Caudate nucleus (tissue), 63 donors: ENCODE measurements at places on chromosomes 2 and 18.
A peak's percentile ranks its signal among the peaks of the same experiment; 100 is the strongest.

GRCh38 chr18:51250458-51251024, 53.1 kb upstream of the MEX3C start:
- DNase-seq = no peak

DNA sequence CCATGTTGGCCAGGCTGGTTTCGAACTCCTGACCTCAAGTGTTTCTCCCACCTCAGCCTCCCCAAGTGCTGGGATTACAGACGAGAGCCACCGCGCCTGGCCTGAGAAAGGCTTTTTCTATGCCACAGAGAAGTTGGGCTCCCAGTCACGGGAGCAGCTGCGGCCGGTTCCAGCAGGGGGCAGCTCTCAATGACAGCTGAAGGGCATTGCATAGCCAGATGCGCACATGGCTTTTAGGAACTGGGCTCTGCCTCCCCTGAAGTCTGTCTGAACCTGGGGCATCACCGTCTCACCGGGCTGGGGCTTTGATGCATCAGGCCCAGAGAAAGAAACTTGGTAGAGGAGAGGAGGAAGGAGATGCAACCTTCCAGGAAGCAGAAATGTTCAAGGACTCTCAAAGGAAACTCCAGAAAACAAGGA, 84.2 kb upstream of the LAPTM4A start:
- DNase-seq = no peak

DNA sequence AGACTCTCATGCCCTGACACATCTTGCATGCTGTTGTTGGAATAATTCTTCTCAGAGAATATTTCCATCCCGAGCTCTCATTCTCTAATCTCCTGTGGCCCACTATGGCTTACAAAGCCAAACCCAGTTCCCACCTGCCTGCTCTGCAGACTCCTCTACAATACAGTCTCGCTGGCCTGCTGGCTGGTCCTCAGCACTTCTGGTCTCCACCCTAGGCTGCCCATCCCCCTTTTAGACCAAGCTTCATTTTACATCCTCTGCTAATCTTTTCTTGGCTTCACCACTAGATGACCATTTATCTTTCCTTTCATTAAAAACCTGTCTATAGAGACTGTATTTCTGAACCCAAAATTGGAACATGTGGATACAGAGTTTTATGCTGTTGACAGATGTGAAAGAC, 42.5 kb upstream of the YPEL5 start:
- no peak for DNase-seq

- no peak for DNase-seq
Observed at GRCh38 chr18:76503649-76504386, 8.8 kb upstream of the ZNF516 start.

DNA sequence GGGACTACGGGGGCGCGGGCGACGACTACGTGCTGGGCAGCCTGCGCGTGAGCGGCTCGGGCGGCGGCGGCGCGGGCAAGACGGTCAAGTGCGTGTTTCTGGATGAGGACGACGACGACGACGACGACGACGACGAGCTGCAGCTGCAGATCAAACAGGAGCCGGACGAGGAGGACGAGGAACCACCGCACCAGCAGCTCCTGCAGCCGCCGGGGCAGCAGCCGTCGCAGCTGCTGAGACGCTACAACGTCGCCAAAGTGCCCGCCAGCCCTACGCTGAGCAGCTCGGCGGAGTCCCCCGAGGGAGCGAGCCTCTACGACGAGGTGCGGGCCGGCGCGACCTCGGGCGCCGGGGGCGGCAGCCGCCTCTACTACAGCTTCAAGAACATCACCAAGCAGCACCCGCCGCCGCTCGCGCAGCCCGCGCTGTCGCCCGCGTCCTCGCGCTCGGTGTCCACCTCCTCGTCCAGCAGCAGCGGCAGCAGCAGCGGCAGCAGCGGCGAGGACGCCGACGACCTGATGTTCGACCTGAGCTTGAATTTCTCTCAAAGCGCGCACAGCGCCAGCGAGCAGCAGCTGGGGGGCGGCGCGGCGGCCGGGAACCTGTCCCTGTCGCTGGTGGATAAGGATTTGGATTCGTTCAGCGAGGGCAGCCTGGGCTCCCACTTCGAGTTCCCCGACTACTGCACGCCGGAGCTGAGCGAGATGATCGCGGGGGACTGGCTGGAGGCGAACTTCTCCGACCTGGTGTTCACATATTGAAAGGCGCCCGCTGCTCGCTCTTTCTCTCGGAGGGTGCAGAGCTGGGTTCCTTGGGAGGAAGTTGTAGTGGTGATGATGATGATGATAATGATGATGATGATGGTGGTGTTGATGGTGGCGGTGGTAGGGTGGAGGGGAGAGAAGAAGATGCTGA, 1.4 kb downstream of the SOX11 start:
- DNase-seq = no peak

GRCh38 chr2:102048465-102048864, 56.7 kb downstream of the IL1R2 start:
- DNase-seq = no peak

DNA sequence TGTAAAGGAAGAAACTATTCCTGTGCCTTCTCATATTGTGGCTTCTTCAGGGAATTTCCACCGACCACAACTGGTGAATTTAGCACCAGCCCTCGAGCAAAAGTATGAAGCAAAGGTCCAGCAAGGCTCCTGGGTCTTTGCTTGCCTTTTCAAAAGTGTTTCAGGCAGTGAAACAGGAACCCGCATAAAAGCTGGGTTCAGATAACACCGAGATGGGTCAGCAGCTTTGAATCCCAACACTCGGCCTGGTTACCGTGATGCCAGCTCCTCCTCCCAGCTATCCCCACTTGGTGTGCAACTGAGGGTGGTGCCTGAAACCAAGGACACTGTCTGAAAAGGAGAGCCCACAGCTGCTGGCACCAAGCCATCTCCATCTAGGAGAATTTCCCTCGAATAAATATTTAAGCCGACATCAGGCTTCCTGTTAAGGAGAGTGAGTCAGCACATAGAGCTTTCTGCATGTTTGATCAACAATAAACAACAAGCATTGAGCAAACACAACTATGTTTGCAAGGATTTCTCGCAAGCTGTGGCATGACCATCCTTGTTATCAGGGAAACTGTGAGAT, 69.5 kb downstream of the ANTXR1 start:
- DNase-seq = no peak

GRCh38 chr2:46562451-46562840, 83.1 kb downstream of the TMEM247 start:
- no peak for DNase-seq

DNA sequence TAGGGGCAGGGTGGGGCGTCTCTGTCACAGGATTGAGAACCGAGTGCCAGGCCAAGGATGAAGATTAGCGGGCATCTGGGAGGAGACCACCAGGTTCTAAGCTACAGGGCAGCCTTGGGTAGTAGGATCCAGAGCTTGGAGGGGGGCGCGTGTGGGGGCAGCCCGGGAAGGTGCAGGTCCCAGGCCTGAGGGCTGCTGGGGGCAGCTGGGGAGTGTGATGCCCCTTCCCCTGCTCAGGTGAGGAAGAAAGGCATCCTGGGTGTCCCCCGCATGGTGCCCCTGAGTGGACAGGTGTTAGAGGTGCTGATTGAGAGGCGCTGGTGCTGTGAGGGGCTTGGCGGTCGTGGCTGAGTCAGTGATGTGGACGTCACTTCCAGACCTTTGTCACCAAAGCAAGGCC, 33.9 kb upstream of the MBP start:
- no peak for DNase-seq

DNA sequence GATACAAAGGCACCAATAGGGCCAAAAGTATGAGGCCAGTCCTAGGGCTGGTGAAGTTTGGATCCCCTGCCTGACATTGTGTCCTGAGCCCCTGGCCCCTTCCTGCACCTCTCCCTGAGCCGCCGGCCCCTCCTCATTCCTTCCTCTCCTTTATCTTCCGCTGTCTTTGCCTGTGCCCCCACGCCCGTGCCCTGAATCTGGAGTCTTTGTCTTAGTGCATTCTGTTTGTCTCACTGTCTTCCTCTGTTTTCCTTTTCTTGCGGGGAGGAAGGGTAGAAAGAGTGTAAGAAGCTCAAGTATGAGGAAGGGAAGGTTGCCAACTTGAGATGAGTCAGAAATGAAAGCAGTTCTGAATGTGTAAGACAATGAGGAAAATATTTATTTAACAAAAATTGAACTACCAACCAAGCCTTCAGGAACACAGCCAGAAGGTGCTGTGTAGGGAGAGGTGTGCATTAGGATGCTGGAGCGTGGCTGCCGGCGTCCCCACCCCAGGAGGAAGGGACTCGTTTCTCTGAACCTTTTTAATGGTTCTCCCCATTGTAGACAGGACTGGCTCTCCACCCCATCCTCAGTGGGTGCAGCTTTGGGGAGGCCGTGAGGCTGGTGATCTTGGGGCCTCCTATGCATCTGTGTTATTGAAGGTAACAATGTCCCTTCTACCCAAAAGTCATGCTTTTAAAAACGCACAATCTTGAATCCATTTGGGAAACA, 133.1 kb downstream of the NEDD4L start:
- no peak for DNase-seq

DNA sequence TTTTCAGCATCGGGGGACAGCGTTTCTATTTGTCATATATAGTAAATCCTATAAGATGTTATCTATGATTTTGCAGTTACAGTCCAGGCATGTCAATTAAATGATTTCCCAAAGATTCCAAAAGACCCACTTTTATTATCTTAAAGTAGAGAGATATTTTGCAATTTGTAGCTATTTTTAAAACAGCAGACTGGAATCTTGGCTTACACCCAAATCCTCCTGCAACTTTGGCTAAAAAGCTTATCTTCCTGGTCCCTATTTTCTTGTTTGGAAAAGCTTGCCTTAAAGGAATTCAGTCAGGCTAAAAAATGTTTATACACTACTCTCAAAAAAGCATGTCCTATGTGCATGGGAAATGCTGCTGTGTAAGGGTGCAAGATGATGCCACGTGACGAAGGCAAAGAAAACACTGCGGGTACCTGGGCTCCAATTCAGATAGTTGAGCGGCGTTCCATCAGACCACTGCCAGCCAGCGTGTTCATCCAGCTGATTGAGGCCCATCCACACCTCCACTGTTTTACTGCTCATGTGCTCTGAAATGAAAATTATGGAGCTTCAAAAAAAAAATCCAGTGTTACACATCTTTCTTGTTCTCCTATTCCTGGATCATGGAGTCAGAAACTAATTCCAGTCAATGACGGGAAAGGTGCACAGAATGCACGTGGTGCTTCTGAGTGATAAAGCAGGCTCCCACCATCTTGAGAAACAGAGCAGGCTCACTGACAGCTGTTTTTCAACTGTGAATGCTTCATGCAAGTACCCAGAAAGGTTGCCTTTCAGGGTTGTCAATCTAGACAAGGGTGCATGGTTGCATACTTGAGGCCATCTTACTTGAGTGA, 33.8 kb downstream of the PLA2R1 start:
- DNase-seq = no peak

GRCh38 chr18:43805646-43806194, 528.4 kb upstream of the SYT4 start:
- no peak for DNase-seq

- no peak for DNase-seq
Observed at GRCh38 chr2:183009249-183009899, 28.9 kb downstream of the NCKAP1 start.

DNA sequence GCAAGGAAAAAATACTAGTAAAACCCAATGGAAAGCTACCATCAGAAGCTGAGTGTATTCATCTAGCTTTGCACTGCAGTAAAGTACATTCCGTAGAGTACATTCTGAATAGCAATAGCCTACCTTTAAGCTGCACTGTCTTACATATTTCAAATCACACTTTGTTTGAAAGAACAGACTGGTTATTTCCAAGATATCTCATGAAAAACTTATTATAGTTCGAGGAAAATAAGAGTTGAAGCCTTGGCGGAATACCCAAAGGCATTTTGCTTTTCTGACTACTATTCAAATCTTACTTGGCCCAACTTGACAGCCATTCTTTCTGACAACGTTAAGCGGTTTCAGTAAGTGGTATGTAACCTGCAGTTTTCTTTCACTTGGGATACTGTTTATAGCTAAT, 177.6 kb downstream of the NRXN1 start:
- DNase-seq = no peak

GRCh38 chr2:237886685-237887481, 27.5 kb downstream of the RAMP1 start:
- DNase-seq = no peak

GRCh38 chr2:20125164-20125563, 73.7 kb upstream of the LAPTM4A start:
- no peak for DNase-seq

GRCh38 chr2:235799281-235799680, 305.4 kb downstream of the AGAP1 start:
- DNase-seq = peak; percentile 86

DNA sequence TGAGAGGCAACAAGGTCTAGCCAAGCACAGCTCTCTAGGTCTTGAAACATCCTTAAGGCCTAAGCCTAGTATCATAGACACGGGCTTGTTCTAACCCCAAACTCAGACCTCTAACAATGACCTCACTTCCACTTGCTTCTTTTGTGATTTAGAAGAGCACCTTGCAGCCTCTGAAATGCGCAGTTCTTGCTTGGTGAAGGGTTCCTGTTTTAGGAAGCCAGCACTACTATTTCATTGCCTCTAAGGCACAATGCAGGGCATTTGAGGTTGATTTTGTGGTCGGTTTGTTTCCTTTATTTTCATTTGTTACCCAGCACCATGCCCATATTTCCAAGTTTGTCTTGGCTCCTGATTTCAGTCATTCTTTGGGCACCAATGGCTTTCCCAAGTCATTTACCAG, 117.0 kb upstream of the CYP1B1 start:
- DNase-seq = no peak

DNA sequence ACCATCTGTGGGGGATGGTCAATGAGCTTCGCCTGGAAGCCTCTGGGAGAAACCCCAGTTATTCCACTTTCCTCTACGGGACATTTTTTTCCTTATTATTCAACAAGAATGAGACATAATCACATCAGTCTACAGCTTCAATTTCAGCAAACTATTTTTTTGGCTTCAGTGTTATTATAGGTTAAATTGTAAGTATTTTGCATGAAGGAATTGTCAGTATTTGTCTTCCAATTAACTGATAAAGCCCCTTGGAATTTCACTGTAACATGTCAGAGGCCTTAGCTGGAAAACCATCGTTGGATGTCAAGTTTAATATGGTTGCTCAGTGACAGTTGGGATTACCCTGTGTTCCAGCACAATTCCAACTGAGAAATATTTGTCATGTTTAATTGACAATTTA, 480.9 kb upstream of the CHST9 start:
- DNase-seq = no peak

DNA sequence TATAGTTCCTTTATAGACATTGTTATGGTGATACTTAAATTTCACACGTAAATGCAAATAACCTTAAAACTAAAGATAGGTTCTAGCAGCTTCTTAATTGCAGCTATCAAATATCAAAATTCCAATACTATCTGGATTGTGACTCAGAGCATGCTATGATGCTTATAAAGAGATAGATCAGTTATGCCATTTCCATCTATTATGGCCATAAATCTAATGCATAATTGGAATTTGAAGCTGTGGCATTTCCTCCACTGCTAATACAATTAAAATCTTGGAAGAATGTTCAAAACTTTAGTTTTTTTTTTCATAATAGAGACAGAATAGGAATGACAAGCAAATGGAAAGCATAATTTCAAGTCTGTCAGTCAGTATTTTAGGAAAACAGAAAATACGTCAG, 220.8 kb upstream of the GALNT5 start:
- no peak for DNase-seq

GRCh38 chr2:46387886-46388515, 90.8 kb downstream of the EPAS1 start:
- DNase-seq = peak; percentile 38

GRCh38 chr2:48362515-48362914, 167.4 kb upstream of the STON1 start:
- DNase-seq = no peak

GRCh38 chr2:73611193-73611592, 31.0 kb downstream of the NAT8 start:
- no peak for DNase-seq
